ENCODE measurements at places on chromosomes 6 and 20.
A peak's percentile ranks its signal among the peaks of the same experiment; 100 is the strongest.

- H3K27me3 ChIP-seq = no peaks in the 10 kb centered on the region
- H3K4me1 ChIP-seq = peaks cover 52% of the 10 kb centered on the region
- H3K27ac ChIP-seq = peak within 1 kb of the TSS; percentile 84
- H3K4me3 ChIP-seq = peak within 1 kb of the TSS; percentile 86
- H3K36me3 ChIP-seq = no peaks in the 10 kb centered on the region
Observed at GRCh38 chr6:3456898-3457709, at the start of gene SLC22A23. Gene SLC22A23, minus strand, starts transcription at chr6:3457050. Its CDS starts 491 bp downstream, at chr6:3456559.

GRCh38 chr6:147784371-147784770, 275.9 kb downstream of the SAMD5 start:
- no peaks in the 10 kb centered on the region for H3K36me3 ChIP-seq
- no peak overlapping the region for H3K27ac ChIP-seq
- no peak for DNase-seq
- H3K27me3 ChIP-seq = no peaks in the 10 kb centered on the region
- peaks cover 4% of the 10 kb centered on the region for H3K4me1 ChIP-seq

DNA sequence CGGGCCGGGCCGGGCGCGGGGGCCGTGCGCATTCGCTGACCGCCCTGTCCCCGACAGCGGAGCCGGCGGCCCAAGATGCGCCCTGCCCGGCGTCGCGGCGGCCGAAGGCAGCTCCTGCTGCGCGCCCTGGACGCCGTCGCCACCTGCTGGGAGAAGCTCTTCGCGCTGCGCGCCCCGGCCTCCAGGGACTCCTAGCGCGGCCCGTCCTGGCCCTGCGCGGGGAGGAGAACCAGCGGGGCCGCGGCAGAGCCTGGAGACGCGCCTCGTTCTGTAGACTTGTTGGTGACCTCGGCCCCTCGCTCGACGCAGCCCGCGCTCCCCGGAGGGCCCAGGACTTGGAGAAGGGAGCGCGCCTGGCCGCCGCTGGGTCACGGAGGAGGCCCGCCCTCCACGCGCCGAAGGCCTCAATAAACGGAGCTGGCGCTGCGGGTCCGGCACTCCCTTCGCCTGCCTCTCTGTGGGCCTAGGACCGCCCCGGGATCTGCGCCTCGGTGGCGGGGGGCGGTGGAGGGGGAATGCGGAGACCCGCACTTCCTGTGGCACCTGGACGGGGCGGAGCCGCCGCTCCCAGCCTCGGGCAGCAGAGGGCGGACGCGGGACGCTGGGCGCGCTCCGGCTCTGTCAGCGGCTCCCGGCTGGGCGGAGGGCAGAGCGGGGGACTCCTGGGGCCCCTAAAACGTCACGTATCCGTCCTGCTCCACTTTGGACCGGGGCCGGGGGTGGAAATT, 2.7 kb downstream of the C20orf204 start:
- peaks cover 34% of the 10 kb centered on the region for H3K4me1 ChIP-seq
- peak overlapping the region; percentile 65 for H3K4me3 ChIP-seq

DNA sequence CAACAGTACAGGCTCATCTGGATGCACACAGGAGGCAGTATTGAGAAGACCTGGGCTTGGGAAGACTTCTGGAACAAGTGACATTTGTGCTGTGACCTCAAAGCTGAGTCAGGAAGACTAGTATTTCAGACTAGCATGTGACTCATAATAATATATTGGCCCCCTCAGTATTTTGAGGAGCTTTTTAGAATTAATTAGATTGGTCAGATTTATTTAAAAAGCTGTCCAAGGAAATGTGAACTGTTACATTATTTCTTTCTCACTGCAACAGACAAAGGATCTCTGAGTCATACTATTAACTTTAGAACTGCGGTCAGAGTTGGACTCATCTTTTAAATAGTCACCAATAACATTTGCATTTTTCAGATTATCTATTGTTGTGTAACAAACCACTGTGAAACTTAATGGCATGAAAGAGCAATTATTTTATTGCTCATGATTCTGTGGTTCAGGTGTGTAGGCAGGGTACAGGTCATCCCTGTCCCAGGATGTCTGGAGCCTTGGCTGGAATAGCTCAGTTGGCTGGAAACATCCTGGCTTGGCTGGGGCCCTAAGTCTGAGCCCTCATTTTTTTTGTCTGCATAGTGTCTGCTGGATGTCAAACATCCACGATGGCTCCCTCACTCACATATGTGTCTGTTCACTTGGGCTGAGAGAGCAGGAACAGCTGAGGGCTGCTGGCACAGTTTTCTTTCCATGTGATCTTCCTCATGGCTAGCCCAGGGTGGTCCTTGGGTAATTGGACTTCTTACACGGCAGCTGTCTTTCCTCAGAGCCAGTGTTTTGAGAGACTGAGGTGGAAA, 46.9 kb downstream of the MAP3K4 start:
- no peaks in the 10 kb centered on the region for H3K27me3 ChIP-seq
- H3K4me1 ChIP-seq = peaks cover 37% of the 10 kb centered on the region
- H3K36me3 ChIP-seq = no peaks in the 10 kb centered on the region
- peak overlapping the region; percentile 52 for H3K27ac ChIP-seq
- no peak for DNase-seq

- no peaks in the 10 kb centered on the region for H3K36me3 ChIP-seq
- H3K4me1 ChIP-seq = no peaks in the 10 kb centered on the region
- no peak overlapping the region for H3K4me3 ChIP-seq
- DNase-seq = no peak
- no peaks in the 10 kb centered on the region for H3K27me3 ChIP-seq
Observed at GRCh38 chr6:29847871-29848630, 20.4 kb downstream of the HLA-G start.
